ENCODE measurements at places on chromosomes 11 and 22.
A peak's percentile ranks its signal among the peaks of the same experiment; 100 is the strongest.

GRCh38 chr11:15577519-15577918, 462.8 kb downstream of the INSC start:
- no peak for DNase-seq

- no peak for DNase-seq
Measured at GRCh38 chr11:104883342-104883741, 14.9 kb downstream of the CASP12 start.

DNA sequence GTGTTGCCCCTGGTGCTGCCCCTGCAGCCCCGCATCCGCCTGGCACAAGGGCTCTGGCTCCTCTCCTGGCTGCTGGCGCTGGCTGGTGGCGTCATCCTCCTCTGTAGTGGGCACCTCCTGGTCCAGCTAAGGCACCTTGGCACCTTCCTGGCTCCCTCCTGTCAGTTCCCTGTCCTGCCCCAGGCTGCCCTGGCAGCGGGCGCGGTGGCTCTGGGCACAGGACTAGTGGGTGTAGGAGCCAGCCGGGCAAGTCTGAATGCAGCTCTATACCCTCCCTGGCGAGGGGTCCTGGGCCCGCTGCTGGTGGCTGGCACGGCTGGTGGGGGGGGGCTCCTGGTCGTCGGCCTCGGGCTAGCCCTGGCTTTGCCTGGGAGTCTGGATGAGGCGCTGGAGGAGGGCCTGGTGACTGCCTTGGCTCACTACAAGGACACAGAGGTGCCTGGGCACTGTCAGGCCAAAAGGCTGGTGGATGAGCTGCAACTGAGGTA, 278 bp downstream of the ROM1 start:
- DNase-seq, result no peak

GRCh38 chr11:35073691-35074419, 65.1 kb upstream of the CD44 start:
- DNase-seq, result no peak

DNA sequence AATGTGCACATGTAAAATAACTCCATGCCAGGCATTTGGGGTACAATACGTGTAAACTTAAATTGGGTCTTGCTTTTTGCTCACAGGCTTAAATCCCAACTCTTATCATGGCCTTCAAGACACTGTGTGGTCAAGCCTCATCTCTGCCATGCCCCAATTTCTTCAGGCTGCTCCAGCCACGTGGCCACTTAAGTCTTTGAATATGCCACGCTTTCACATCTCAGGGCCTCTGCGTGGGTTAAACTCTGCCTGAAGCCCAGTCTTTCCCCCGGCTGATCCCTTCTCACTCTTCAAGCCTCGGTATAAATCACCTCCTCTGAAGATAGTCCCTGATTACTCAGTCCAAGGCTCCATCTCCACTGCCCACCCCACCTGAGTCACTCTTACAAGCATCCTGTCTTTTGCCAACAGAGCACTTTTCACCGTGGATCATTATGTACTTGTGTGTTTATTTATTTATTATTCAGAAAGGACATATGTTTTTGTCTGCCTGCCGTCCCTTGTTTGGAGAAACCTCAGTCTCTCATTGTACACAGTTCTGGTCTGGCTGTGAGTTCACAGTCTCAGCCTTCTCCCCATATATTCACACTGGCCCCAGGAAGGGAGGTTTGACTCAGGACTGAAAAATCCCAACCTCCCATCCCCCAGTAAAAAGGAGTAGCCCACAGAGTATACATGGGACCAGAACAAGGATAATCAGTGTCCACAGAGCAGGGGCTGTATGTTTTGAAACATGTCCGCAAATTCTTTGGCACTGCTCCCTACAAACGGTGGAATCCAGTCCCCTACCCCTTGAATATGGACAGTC, 344.7 kb downstream of the MN1 start:
- DNase-seq, result peak; percentile 96

GRCh38 chr11:111360150-111361043, 18.7 kb downstream of the POU2AF1 start:
- DNase-seq, result no peak

GRCh38 chr11:20060181-20060580, 100.1 kb downstream of the DBX1 start:
- no peak for DNase-seq

GRCh38 chr11:65423516-65424204, 1.1 kb downstream of the NEAT1 start:
- no peak for DNase-seq

DNA sequence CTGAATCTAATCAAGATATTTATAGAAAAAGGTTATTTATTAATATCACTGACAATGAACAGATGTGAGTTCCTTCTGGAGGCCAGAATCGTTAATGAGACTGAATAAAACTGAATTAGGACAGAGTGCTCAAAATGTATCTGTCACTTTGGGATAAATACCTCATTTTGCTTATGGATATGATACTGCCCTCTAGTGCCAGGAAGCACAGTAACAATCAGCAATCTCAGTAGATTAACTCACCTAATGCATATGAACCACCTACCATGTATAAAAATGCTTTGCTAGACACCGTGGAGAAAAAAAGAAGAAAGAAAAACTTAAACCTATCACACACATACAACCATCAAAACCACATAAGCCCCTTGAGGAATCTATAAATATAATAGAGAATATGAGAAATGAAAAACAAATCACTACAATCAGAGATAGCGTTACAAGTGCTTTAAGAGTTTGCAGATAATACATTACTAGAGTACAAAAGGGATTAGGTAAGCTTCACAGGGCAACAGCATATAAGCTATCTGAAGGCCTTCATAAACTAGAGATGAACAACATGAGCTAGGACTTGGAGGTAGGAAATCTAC, 117.4 kb downstream of the SGSM3 start:
- peak; percentile 37 for DNase-seq

DNA sequence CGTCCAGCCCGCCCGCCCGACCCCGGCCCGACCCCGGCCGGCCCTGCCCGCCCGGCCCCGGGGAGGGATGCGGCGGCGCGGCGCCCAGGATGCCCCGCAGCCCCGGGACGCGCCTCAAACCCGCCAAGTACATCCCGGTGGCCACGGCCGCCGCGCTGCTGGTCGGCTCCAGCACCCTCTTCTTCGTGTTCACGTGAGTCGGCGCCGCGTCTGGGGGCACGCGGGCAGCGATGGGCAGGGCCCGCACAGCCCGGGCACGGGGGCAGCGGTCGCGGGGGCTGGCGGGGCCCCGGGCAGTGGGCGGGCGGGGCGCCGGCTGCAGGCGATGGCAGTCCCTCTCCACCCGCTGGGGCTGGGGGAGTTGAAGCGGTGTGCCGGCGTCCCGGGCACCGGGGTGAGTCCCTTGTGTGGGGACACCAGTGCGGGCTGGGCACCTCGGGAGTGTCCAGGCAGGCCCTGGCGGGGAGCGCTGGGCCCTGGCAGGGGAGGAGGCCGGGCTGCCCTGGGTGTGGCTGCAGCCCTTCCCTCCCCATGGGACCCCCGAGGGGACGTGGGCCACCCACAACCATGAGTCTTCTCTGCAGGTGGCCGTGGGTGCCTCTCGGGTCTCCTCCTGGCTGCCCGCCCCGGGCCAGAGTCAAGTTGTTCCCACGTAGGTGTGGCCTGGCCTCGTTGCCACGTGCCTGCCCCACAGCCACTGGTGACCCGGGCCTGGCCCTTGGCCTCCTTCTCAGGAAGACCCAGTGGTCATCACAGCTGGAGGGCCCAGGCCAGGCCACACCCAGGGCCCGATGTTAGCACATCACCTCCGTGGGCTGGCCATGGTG, 468 bp downstream of the ZDHHC8 start:
- no peak for DNase-seq

- DNase-seq, result no peak
Measured at GRCh38 chr11:73866095-73866579, 10.5 kb downstream of the COA4 start.

DNA sequence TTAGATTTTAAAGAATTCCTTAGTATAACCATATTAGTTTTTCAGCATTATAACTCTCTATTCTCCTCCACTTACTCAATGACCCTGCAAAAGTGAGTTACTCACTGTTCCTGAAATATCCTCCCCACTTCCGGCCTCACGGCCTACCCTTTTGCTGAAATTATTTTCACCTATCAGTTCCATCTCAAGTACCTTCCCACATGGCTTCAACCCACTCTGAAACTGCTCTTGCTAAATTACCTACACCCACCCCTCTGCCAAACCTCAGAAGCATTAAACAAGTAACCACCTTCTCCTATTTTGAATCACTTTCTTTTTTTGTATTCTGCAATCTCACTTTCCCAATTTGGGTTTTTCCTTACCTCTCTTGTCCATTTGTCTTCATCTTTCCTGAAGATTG, 37.7 kb downstream of the OR5P2 start:
- no peak for DNase-seq

DNA sequence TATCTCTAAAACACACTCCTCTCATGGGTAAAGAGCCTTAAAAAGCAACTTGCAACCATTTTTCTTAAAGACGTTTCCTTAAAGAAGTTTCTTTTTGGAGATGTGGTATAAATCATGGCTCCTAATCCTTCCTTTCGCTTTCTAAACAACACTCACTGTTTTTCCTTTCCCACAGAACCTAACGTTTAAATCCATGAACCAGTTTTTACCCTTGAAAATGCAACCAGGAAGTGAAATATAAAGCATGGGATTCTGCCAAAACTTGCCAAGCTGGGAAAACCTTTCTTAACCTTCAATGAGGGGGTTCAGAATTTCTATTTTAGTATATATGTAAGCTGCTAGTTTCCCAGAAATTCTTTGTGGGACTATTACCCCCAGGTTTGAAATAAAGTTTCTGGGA, 8.6 kb downstream of the PLEKHA7 start:
- DNase-seq, result no peak
